ENCODE measurements at places on chromosomes 3 and 15.
A peak's percentile ranks its signal among the peaks of the same experiment; 100 is the strongest.

DNA sequence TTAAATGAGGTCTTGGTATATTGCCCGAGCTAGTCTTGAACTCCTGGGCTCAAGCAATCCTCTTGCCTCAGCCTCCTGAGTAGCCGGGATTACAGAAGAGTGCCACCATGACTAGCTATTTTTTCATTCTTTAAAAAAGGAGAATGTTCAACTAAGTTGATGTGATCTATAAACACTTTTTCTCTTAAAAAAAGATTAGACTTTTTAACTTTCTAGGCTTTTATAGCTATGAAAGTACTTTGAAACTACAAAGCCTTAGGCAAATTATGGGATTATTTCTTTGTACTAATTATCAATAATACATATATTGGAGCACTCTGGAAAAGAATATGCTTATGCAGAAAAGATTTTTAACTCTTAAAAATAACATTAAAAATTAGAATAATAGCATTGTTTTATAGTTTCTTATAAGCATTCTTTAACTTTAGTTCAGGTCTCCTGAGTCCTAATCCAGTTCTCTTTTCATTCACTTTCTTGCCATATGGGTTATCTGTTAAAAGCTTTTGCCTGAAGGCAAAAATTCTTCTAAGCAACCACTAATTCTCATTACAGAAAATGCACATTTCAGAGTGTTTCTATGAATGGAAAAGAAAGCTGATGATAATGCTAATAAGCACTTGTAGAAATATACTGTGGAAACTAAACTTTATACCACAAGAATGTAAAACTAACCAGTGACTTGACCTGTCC is 87.8 kb downstream of the DPPA2 start:
- DNase-seq: no peak

DNA sequence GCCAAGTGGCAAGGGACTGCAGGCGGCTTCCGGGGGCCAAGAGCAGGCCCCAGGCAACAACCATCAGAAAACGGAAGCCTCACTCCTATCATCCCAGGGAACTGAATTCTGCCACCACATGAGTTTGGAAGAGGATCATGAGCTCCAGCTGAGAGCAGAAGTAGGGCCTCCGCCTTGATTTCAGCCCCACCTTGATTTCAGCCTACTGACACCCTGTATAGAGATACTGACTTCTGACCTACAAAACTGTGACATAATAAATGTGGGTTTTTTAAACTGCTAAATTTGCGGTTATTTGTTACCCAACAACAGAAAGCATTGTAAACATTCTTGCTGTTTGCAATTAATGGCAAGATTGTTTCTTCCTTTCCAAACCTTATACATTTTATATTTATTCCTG is 21.6 kb upstream of the RARRES1 start:
- no peak for DNase-seq

- peak; percentile 49 for DNase-seq
Observed at GRCh38 chr3:179624451-179624850, 19.9 kb downstream of the NDUFB5 start.

DNA sequence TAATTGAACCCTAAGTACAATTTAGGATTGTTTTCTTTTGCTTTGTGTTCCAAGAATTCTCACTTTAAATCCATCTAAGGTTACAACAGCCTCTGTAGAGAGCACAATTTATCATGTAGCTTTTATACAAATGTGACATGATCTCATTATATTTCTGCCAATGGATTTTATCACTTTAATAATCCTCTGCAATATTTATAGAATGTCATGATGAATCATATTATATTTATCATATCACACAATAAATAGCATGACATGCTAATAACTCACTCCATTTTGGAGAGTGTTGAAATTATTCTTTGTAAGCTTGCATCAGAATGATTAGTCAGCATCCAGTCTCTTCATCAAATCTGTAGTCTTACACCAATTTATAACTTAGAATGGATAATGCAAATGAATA is 280.6 kb upstream of the ZNF717 start:
- DNase-seq: peak; percentile 76

GRCh38 chr3:45109771-45110508 is 36.2 kb downstream of the CDCP1 start:
- DNase-seq: no peak

DNA sequence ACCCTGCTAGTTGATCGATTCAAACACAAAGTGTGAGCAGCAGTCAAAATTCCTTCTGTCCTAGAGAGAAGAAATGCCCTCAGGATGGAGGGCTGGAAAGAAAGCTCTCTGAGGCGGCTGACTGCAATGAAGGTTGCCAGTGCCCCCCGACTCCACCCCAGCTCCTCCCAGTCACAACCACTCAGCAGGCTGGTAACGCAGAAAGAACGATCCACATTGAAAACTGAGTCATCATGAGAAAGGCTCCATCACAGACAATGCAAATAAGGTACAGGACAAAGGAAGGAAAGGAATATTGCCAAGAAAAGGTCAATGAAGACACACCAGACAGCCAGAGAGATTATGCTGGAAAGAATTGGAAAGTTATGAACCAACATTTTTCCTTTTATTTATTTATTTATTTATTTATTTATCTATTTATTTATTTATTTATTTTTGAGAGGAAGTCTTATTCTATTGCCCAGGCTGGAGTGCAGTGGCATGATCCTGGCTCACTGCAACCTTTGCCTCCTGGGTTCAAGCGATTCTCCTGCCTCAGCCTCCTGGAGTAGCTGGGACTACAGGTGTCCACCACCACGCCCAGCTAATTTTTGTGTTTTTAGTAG is 17.4 kb upstream of the VGLL4 start:
- DNase-seq: no peak

- DNase-seq: no peak
Observed at GRCh38 chr15:63277893-63278456, 570 bp downstream of the APH1B start.

- DNase-seq: peak; percentile 85
Observed at GRCh38 chr3:111594205-111594604, 941 bp downstream of the ZBED2 start.

GRCh38 chr15:73605759-73606436 is 27.3 kb downstream of the NPTN start:
- no peak for DNase-seq

DNA sequence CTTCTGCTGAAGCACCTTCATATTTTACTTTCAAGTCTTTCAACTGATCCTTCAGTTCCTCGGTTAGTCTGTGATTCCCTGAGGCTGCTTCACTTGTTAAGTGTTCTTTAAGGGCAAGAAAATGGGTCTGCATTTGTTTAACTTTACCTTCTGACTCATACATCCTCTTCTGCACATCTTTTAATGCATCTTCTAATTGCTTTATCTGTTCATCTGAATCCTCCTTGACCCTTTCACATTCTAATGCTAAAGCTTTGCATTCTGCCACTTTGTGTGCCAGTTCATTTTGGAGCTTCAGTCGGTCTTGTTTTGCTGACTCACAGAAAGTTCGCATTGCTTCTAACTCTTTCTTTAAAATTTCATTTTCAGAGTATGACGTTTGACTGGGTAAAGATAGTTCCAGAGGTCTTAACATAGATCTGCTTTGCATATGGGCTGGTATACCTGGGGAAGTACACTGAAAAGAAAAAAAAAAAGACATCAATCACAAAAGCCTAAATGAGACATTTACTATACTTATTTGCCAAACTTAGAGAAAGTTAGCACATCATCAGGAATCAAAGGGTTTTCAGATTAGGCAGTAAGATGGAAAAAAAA is 94.3 kb downstream of the UACA start:
- no peak for DNase-seq
